Lower lobe of right lung (tissue), 2 donors: ENCODE measurements at places on chromosomes 4 and X. TPM values are rescaled to one million over a fixed set of nuclear protein-coding genes. Genes with fewer than 3 reads are reported as not detected.
A peak's percentile ranks its signal among the peaks of the same experiment; 100 is the strongest.

Gene UGT2B11
- not detected for total RNA-seq

Gene GAGE12E
- not detected for total RNA-seq

Gene SPIN2A
- 0.74 TPM for total RNA-seq

Gene APEX2
- total RNA-seq, result 11.7 TPM

Gene NAA11
- total RNA-seq, result not detected

Gene GAGE12F
- total RNA-seq, result not detected

Gene ARAF
- total RNA-seq, result 90.1 TPM

Gene CCSER1
- total RNA-seq, result 8.4 TPM

Gene PHOX2B
- not detected for total RNA-seq

Gene AFAP1
- 21.0 TPM for total RNA-seq

Gene PDE6B
- total RNA-seq, result 5.5 TPM

Gene CYLC1
- total RNA-seq, result not detected

Gene CBR4
- total RNA-seq, result 17.3 TPM

Gene PLK4
- total RNA-seq, result 2.0 TPM

Gene EPHA5
- total RNA-seq, result 0.09 TPM

Gene MAGED4B
- 6.4 TPM for total RNA-seq

Gene IQCM
- total RNA-seq, result not detected

DNA sequence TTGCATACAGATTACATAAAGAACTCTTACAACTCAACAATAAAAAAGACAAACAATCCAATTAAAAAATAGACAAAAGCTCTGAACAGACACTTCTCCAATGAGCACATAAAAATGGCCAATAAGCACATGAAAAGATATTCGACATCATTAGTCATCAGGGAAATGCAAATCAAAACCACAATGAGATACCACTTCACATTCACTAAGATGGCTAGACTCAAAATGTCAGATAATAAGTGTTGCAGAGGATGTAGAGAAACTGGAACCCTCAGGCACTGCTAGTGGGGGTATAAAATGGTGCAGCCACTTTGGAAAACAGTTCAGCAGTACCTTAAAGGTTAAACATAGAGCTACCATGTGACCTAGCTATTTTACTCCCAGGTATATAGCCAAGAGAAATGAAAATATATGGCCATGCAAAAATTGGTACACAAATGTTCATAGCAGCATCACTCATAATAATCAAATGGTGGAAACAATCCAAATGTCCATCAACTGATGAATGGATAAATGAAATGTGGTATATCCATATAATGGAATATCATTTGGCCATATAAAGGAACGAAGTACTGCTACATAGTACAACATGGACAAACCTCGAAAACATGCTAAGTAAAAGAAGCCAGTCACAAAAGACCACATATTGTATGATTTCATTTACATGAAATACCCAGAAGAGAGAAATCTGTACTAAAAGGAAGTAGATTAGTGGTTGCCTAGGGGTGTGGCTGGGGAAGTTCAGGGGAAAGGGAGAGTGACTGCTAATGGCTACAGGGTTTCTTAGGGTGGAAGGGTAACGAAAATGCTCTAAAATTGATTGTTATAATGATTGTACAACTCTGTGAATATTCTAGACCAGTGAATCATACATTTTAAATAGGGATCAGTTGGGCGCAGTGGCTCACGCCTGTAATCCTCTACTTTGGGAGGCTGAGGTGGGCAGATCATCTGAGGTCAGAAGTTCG lies 29.4 kb downstream of the SASH3 start:
- no peak for DNase-seq
- H3K4me3 ChIP-seq, result no peak overlapping the region
- peak overlapping the region; percentile 41 for H3K27ac ChIP-seq
- no peaks in the 10 kb centered on the region for H3K4me1 ChIP-seq

DNA sequence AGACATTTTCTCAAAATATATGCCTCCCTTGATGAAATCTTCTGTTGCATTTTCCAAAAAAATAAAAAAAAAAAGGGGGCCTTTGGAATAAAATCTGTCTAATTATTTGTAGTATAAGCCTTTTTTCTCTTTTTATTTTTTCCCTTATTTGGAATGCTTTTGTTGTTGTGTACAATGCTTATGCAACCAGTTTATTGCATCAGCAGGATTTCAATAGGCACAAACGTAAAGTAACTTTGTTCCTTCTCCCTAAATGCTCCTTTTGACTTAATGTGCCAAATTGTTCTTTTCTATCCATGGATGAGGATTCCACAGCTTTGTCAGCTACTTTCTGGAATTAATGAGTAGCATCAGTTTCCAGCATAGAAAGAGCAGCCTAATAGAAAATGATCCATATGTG lies 59.6 kb upstream of the HPGD start:
- no peaks in the 10 kb centered on the region for H3K36me3 ChIP-seq
- no peak for DNase-seq
- H3K4me1 ChIP-seq, result peaks cover 18% of the 10 kb centered on the region
- H3K4me3 ChIP-seq, result no peak overlapping the region

DNA sequence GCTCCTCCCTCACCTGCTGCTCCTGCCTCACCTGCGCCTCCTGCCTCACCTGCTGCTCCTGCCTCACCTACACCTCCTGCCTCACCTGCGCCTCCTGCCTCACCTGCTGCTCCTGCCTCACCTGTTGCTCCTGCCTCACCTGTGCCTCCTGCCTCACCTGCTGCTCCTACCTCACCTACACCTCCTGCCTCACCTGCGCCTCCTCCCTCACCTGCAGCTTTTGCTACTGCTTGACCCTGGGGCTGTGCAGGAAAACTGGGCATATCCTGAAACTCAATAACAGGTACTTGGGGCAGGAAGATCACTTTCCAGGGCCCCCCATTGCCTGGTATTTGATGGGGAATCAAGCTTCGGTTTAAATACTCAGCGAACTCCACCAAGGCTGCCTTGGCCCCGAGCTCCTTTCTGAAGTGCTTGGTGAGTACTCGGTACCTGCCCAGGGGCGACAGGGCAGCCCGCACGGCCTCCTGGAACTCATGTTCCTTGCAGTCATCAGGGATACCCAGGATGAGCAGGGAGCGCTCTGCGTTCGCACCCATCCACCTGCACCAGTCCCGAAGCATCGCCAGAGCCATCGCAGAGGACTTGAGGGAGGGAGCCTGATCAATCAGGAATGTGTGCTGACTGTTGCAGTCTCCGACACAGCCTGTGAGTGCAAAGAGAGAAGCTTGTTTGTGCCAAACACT lies 2.7 kb downstream of the PNMA6E start:
- H3K27ac ChIP-seq, result no peak overlapping the region
- no peak overlapping the region for H3K4me3 ChIP-seq
- no peaks in the 10 kb centered on the region for H3K27me3 ChIP-seq
- DNase-seq, result no peak
- no peaks in the 10 kb centered on the region for H3K4me1 ChIP-seq

GRCh38 chr4:121233982-121234381 lies 69.9 kb upstream of the TNIP3 start:
- no peaks in the 10 kb centered on the region for H3K4me1 ChIP-seq
- no peaks in the 10 kb centered on the region for H3K27me3 ChIP-seq
- no peak for DNase-seq
- no peak overlapping the region for H3K4me3 ChIP-seq
- no peaks in the 10 kb centered on the region for H3K36me3 ChIP-seq
- no peak overlapping the region for H3K27ac ChIP-seq

DNA sequence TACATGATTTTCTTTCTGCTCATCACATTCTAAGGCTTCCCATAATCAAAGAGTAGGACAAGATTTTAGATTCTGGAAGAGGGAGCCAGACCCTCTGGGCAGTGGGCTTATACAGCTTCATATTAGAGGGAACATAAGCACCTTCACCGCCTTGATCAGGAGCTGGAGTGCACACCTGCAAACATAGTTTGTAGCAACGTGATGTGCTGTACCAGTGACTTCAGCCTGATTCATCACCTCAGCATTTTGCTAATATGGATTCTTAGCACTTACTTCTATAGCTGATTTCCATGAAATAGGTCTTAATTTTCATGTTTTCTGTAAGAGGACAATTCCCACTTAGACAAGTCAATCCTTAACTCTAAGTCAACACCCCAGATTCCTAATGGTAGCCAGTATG lies 36.7 kb downstream of the PCDH18 start:
- no peak overlapping the region for H3K4me3 ChIP-seq
- no peak overlapping the region for H3K27ac ChIP-seq
- H3K27me3 ChIP-seq, result no peaks in the 10 kb centered on the region
- no peaks in the 10 kb centered on the region for H3K36me3 ChIP-seq

- peak; percentile 87 for DNase-seq
- peak overlapping the region; percentile 66 for H3K27ac ChIP-seq
- H3K4me1 ChIP-seq, result peaks cover 49% of the 10 kb centered on the region
- peak overlapping the region; percentile 59 for H3K4me3 ChIP-seq
- H3K36me3 ChIP-seq, result no peaks in the 10 kb centered on the region
Measured at GRCh38 chr4:54233697-54234496, 4.8 kb downstream of the PDGFRA start.

DNA sequence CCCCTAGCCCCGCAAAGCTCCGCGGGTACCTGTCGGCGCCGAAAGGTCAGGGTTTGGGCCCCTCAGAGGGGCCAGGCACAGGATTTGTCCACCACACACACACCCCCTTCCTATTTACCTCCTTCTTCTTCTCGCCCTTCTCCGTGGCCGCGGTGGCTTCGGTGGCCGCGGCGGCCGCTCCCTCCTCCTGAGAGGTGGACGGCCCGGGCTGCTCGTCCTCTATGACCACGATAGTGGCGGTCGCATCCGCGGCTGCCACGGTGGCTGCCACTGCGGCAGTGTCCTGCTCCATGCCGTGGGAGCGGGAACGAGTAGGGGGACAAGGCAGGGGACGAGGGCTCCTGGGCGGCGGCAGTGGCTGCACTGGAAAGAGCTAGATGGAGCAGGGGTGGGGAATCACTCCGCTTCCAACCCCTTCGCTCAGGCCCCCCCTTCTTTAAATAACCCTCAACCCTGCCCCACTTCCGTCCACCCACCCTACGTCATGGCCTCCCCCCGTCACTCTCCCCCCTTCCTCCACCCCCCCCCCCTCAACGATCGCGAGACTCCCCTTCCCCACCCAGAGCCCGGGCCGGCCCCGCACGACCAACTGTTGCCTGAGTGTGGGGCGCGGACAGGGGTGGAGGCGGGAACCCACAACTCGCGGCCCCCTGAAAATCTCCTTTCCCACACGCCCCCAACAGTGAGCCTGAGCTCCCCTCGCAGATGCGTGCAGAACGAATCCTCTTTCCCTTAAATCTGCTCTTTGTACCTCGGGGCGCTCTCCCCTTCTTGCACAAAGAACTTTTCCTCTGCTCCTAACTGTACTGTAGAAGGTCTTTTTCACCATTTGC lies at the start of gene SMARCA1:
TSS of gene SMARCA1 (minus strand) at position 412 of the 833 bp plus-strand sequence. CDS start at position 292, 120 bp downstream.
- peaks cover 7% of the 10 kb centered on the region for H3K4me1 ChIP-seq
- H3K27me3 ChIP-seq, result no peaks in the 10 kb centered on the region
- DNase-seq, result peak; percentile 50

- no peaks in the 10 kb centered on the region for H3K27me3 ChIP-seq
- H3K27ac ChIP-seq, result no peak overlapping the region
- DNase-seq, result no peak
Measured at GRCh38 chr4:83851261-83852084, 315.6 kb downstream of the GPAT3 start.

DNA sequence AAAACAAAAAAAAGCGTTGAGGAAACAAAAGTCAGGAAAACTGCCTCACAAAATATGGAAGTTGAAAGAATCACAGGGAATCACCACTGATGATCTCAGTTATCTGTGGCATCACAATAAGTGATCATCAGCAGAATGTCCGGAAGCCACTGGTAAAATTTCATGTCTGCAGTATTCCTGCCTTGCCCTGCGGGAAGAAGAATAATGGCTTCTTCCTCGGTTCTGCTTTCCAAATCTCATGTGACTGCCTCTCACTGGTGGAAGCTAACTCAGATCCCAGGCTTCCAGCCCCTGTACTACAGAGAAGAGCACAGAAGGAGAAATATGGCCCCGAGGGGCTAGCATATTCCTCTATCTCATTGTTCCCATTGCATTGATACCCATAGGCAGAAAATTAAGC lies 12.7 kb upstream of the ZNF330 start:
- H3K4me1 ChIP-seq, result no peaks in the 10 kb centered on the region
- no peaks in the 10 kb centered on the region for H3K27me3 ChIP-seq
- H3K36me3 ChIP-seq, result no peaks in the 10 kb centered on the region
- H3K27ac ChIP-seq, result no peak overlapping the region
- H3K4me3 ChIP-seq, result no peak overlapping the region

GRCh38 chr4:169810325-169811323 lies 52.9 kb upstream of the HPF1 start:
- H3K27ac ChIP-seq, result no peak overlapping the region
- H3K4me1 ChIP-seq, result no peaks in the 10 kb centered on the region
- H3K36me3 ChIP-seq, result no peaks in the 10 kb centered on the region

DNA sequence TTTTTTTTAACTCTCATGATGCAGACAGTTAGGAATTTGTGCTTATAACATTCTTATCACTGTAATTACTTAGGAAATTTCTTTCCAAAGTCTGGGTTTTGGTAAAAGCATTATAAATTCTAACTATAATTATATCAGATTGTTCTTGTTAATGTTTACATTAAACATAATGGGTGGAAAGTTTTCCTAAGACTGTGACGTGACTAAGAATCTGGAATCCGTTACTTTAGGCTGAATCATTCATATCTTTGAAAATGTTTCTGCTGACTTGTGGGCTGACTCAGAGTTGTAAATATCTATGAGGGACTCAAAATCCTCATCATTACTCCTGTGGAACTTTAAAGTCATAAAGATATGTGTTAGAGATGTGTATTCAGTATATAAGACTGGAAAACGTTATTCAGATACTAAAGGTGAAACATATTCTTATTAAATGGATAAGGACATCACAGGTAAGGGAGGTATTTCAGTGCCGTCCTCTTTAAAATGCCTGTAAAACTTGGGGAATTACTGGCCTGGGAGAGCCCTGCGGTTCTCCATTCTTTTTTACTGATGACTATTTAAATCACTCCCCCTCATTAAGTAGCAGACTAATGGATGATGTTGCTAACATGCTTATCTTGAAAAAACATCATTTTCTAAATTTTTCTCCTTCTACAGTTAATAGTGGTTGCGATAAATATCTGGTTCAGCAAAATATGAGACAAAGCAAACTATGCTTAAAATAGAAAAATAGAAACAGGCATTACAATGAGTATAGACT lies 159.0 kb downstream of the DCLK2 start:
- DNase-seq, result no peak
- H3K4me1 ChIP-seq, result no peaks in the 10 kb centered on the region
- no peaks in the 10 kb centered on the region for H3K27me3 ChIP-seq
- H3K36me3 ChIP-seq, result no peaks in the 10 kb centered on the region
- H3K27ac ChIP-seq, result no peak overlapping the region

- no peak for DNase-seq
- no peaks in the 10 kb centered on the region for H3K27me3 ChIP-seq
- no peaks in the 10 kb centered on the region for H3K4me1 ChIP-seq
- no peak overlapping the region for H3K27ac ChIP-seq
- H3K4me3 ChIP-seq, result no peak overlapping the region
Measured at GRCh38 chrX:137171626-137172025, 137.8 kb upstream of the GPR101 start.

DNA sequence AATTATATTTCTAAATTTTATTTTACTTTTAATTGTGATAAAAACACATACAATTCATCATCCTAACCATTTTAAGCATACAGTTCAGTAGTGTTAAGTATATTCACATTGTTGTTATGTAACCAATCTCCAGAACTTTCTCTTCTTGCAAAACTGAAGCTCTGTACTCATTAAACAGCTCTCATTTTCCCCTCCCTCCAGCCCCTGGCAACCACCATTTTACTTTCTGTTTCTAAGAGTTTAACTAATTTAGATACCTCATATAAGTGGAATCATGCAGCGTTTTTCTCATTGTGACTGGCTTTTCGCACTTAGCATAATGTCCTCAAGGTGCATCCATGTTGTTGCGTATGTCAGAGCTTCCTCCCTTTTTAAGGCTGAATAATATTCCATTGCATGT lies 46.7 kb upstream of the NDP start:
- DNase-seq, result no peak
- H3K27ac ChIP-seq, result no peak overlapping the region
- no peaks in the 10 kb centered on the region for H3K4me1 ChIP-seq
- no peaks in the 10 kb centered on the region for H3K36me3 ChIP-seq
